ENCODE measurements at places on chromosomes 7 and 10.

DNA sequence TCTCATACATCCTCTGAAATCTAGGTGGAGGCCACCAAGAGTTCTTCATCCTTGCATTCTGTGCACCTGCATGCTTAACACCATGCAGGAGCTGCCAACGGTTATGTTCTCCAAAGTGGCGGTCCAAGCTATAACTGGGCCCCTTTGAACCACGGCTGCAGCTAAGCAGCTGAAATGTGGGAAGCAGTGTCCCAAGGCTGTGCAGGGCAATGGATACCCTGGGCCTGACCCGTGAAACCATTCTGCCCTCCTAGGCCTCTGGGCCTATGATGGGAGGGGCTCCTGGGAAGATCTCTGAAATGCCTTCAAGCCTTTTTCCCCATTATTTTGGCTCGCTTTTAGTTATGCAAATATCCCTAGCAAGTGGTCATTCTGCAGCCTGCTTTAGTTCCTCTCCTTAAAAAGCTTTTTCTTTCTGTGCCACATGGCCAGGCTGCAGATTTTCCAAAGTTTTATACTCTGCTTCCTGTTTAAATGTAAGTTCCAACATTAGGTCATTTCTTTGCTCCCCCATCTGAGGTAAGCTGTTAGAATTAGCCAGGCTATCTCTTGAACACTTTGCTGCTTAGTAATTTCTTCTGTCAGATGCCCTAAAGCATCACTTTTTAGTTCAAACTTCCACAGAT lies 7.7 kb upstream of the GTPBP4 start:
- no peak for DNase-seq

- no peak for DNase-seq
These were observed 16.1 kb upstream of the ABCC2 start for GRCh38 chr10:99766302-99766681.

- DNase-seq = no peak
These were observed 565.3 kb upstream of the GALNT17 start for GRCh38 chr7:70566671-70567070.

- no peak for DNase-seq
These were observed 659.2 kb downstream of the SDK1 start for GRCh38 chr7:3960050-3960763.
